ENCODE measurements at places on chromosomes 7 and 10.

DNA sequence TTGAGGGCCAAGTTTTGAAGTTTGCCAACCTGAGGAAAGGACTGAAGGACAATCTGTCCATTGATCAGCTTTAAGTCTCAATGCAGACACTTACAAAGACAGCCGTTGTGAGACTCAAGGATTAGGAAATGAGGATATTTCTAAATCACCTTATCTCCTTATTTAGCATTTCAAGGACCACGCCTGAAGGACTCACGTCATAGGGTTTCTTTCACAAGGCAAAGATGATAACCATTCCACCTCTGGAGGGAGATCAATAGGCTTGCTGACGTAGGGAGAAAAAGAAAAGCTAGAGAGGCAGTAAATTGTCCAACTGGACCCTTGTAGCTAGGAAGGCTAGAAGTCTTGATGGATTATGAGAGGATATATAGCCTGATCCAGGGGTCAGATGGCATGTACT is 3.3 kb upstream of the ASB4 start:
- DNase-seq = no peak

DNA sequence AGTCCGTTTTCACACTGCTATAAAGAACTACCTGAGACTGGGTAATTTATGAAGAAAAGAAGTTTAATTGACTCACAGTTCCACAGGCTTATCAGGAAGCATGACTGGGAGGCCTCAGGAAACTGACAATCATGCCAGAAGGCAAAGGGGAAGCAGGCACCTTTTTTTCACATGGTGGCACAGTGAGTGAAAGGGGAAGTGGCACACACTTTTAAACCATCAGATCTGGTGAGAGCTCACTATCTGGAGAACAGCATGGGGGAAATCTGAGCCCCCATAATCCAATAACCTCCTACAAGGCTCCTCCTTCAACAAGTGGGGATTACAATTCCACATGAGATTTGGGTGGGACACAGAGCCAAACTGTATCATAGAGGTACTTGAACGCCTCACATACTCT is 30.0 kb downstream of the AGR3 start:
- DNase-seq = no peak

- no peak for DNase-seq
Observed at GRCh38 chr10:62354916-62355315, 19.3 kb upstream of the ZNF365 start.

DNA sequence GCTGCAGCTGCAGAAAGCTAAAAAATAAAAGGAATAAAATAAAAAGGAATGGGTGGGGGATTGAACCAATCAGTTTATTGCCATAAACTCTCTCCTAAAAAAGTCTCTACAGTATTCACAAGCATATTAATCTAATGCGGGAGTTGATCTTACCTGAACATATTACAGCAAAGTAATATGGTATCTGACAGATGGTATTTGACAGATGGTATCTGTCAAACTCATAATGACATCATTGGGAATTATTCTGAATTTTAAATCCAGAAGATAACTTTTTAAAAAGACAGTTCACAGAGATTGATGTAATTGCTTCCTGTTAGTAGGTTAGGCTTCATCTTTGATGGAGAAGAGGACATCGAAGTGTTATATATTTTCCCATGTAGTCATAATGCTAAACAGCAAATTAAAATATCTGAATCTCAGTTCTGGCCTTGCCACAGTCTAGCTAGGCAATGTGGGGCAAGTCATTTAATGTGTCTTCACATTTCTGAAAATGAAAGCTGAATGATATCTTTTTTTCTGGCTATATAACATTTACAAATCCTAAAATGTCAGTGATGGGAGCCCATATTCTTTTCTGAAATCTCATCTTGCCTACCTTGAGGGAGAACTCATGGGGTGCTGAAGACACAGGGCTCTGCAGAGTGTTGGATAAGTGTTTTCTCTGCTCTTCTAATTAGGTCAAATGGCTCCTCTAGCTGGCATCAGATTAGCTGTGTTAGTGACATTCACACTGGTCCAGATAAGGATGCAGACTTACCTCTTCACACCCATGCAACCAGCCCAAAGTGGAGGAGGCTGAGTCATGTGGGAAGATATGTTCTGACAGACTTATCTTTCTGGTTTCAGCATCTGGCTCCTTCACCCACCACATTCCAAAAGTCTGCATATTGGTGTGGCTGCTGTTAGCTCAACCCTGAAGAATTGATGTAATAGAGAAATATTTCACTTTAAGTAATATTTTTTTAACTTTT is 2.1 kb upstream of the LIPM start:
- DNase-seq = no peak

DNA sequence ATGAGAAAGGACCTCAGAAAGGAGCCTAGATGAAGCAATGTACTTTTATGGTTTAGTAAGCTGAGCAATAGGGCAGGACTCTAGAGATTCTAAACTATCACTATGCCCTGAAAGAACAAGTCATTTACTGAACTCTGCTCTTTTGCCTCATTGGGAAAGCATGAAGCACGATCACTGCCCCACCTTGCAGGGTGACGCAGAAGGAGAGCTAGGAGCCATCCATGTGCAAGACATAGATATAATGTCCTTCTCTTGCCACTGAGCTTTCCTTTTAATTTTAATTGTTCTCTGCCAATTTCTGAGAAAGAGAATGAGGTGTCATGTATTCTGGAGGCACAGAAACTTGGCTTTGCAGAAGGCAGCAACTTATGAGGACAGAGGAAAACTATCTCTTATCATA is 108.3 kb downstream of the SORCS1 start:
- DNase-seq = no peak

All from CD8-positive, alpha-beta T cell (primary cell).